ENCODE measurements at places on chromosomes 3 and 15. TPM values are rescaled to one million over a fixed set of nuclear protein-coding genes. Genes with fewer than 3 reads are reported as not detected.

DNA sequence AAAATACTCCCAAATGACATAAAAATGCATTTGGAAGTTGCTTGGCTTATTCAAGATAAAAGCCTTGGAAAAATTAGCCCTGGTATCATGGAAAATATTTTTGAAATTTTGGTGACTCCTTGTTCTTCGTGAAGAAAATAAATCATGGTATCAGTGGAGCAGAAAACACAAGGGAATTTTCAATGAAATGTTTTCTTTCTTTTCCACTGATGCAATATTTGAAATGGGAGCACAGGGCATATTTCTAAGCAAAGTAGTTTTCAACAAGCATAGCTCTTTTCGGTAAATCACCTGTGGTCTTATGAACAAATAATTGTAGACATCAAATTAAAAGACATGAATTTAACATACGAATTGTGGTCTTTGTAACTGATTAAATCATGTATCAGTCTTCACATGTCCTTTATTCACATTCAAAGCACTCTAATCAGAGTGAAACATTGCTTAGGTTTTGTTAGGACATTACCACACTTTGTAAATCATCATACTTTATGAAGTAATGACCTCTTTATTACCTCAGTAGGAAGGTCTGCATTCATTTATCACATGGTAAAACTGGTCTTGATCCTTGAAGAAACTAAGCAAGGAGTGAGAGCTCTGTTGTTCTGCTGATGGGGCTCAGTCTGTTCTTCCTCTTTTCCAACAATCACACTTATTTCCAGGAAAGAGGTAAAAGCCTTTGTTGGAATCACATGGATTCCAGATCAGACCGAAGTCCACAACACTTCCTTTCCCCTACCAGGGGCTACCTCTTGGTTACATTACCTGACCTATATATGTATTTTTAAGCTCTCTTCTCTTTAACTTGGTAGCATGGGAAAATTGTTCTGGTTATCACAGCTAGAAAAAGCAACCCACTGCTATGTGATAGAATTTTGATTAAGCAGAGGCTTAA lies 413.5 kb upstream of the THBS1 start:
- DNase-seq, result no peak

Gene XPC
- 33.4 TPM for total RNA-seq

DNA sequence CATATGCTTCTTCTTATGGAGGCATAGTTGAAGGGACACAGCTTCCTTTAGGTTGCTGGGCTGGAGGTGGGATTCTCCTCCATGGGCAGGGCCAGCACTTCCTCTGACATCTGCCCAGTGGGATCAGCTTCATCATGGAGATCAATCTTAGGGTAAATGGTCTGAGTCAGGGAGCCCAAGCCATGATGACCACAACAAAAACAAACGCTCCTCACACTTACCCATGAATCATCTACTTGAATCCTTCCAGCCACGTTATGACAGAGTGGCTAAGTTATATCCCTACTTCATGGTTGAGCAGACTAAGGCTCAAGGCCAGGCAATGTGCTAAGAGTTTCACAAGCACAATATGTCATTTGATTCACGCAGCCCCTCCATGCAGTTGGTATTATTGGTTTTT lies 87.2 kb upstream of the NMNAT3 start:
- no peak for DNase-seq

GRCh38 chr3:31232055-31233025 lies 300.4 kb upstream of the STT3B start:
- no peak for DNase-seq

GRCh38 chr15:28955160-28955992 lies 69.6 kb downstream of the APBA2 start:
- DNase-seq, result peak; percentile 41

DNA sequence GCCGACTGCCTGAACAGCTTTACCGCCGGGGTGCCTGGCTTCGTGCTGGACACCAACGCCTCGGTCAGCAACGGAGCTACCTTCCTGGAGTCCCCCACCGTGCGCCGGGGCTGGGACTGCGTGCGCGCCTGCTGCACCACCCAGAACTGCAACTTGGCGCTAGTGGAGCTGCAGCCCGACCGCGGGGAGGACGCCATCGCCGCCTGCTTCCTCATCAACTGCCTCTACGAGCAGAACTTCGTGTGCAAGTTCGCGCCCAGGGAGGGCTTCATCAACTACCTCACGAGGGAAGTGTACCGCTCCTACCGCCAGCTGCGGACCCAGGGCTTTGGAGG lies 815 bp downstream of the SPINT1 start:
- DNase-seq, result peak; percentile 59

Gene GOLGA8Q
- not detected for total RNA-seq

- DNase-seq, result no peak
Observed at GRCh38 chr3:72169561-72170472, 384.9 kb upstream of the PROK2 start.

DNA sequence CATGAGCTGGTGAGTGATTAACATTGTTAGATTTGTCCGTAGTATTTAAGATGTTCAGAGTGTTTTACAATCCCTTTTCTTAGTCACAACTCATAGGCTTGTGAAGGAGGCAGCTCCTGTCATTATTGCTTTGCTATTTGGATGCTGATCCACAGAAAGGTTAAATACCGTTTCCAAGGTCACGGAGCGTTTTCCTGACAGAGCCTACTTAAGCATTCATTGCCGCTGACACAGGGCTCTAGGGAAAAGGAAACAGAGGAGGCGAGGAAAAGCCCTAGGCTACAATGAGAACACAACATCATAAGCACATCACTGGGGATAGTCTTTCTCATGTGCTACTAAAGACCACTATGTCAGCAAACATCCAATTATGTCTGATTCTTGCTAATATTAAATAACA lies 38.5 kb upstream of the CPB1 start:
- no peak for DNase-seq

DNA sequence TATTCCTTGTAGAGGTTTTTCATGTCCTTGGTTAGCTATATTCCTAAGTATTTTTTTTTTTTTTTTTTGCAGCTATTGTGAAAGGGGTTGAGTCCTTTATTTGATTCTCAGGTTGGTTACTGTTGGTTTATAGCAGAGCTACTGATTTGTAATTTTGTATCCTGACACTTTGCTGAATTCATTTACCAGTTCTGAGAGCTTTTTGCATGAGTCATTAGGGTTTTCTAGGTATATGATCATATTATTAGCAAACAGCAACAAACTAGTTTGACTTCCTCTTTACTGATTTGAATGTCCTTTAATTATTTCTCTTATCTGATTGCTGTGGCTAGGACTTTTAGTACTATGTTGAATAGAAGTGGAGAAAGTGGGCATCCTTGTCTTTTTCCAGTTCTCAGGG lies 737.4 kb downstream of the ZNF385D start:
- DNase-seq, result no peak

DNA sequence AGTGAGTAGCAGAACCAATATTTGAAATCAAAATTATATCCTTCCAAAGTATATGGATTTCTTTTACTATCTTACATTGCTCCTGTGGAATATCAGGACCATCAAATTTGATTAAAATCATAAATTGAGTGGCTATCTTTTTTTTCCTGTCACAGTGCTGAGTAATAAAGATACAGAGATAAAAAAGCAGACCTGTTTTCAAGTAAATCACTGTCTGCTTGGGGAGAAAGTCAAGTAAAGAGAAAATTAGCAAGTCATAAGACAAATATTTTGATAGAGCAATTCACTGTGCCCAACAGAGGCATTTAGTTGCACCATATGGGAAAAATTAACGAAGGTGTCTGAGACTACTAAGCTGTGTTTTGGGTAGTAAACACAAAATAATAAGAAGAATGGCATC lies 933.7 kb downstream of the NTRK3 start:
- no peak for DNase-seq

Gene SCAPER
- 15.0 TPM for total RNA-seq

Gene SUCNR1
- not detected for total RNA-seq

Gene CYP1A2
- not detected for total RNA-seq

DNA sequence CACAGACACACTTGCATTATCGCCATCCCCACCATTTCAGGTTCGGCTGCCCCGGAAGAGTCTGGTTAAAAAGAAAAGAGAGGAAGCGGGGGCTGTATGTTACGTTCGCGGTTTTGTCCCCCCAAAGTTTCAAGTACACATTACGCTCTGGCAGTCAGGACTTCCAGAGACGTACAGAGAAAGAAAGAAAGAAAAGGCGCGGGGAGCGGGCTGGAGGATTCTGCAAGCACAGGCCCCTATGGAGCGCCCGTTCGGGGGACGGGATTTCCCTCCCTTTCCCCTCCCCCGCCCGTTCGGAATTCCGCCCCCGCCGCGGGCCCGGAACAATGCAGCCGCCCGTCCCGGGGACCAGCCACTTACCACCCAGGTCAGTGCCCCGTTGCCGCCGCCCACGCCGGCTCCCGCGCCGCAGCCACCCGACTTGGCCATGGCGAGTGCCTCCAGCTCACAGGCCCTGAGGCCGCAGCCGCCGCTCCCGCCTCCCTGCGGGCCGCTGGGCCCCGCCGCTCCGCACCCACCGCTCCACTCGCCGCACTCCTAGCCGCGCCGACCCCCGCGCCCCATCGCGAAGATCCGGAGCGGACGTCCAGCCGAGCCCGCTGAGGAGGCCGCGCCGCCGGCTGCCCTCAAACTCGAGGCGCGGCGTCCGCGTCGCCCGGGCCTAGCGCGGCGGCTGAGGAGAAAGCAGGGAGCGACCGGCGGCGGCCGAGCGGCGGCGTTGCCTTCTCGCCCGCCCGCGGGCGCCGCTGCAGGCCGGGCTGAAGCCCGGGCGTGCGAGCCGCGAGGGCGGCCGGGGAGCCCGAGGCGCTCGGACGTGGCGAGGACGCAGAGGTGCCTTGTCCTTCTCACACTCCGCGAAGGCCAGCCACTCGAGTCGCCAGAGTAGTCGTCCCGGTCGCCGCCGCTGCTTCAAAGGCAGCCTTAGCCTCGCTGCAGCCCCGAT lies 567 bp downstream of the TOP2B start:
- peak; percentile 81 for DNase-seq

- DNase-seq, result no peak
Observed at GRCh38 chr15:40511093-40511471, 40.3 kb downstream of the CHST14 start.

GRCh38 chr15:49881433-49881832 lies 237.6 kb downstream of the ATP8B4 start:
- no peak for DNase-seq

Gene SLC28A1
- total RNA-seq, result not detected

Gene SNURF
- total RNA-seq, result 21.1 TPM

DNA sequence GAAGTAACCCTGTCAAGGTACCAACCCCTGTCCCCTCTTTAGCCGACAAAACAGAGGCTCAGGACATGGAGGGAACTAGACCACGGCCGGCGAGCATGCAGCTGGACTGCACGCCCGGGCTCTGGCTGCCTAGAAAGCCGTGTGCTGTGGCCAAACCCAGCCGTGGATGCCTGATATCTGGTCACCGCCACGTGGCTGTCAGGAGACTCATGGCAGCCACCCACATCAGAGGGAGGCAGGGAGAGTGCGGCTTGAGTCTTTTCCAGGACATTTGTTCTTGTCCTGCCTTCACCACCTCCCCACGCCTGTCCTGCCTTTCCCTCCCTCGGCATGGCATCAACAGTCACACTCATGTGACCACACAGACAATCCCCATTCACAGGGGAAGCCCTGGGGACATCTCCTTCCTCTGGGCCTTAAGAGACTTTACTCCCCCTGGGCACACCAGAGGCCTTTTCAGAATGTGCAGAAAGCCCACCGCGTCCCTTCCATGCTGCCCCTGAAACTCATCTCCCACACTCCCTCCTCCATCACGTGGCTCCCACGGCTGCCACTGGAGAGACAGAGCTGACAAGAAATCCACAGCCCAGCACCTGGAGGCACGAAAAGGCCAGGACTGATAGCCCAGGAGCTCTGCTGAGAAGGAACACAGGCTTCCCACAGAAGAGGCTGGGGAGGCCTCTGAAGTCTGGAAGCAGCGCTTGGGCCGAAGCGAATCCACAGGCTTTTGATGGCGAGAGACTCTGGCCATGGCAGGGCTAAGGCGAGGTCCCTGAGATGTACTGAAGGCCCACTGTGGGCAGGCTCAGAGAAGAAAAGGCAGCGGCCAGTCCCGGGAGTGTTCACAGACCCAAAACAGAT lies 71.2 kb upstream of the IQSEC1 start:
- DNase-seq, result no peak

Gene SELENOT
- total RNA-seq, result 133 TPM

- no peak for DNase-seq
Observed at GRCh38 chr3:184171562-184171961, 3.1 kb upstream of the AP2M1 start.

- DNase-seq, result no peak
Observed at GRCh38 chr3:132290833-132291232, 26.4 kb upstream of the ACP3 start.

DNA sequence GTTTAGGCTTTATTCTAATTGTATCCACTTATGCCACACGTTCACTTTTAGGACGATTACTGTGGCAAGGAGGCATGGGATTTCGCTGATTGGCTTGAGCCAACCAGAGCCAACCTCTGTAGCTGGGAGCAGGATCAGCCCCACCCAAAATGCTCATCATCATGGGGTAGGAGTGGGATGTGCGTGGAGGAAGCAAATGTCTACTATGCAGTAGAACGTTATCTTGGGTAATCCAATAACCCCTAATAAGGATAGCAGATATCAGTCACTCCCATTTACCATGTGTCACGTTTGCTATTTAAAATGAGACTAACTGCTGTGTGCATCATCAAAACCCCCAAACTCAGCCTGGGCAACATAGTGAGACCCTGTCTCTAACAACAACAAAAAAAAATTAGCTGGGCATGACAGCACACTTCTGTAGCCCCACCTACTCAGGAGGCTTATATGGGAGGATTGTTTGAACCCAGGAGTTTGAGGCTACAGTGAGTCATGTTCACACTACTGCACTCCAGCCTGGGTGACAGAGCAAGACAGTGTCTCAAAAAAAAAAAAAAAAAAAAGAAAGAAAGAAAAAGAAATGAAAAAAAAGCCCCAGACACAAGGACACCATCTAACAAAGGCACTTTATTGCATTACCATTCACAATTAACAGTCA lies 17.8 kb upstream of the ITGB5 start:
- DNase-seq, result no peak

DNA sequence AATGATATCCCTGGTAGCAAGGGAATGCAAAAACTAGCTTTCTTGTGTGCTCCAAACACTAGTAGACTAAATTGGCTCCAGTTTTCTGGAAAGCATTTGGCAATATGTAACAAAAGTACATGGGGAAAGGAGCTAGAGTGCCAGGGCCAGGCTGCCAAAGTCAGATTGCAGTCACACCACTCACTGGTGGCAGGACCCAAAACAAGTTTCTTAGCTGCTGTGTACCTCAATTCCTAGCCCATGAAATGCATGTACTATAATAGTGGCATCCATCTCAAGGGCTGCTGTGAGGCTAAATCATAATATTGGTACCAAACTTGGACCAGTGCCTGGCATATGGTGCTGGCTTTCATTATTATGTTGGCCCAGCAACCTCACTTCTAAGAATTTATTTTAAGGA lies 49.3 kb downstream of the CLDN18 start:
- DNase-seq, result no peak

- peak; percentile 62 for DNase-seq
Observed at GRCh38 chr15:60179786-60180391, 175.8 kb downstream of the FOXB1 start.

Gene PPARG
- total RNA-seq, result 0.50 TPM

- DNase-seq, result peak; percentile 97
Observed at GRCh38 chr15:51681303-51681963, at the start of gene SCG3. TSS of gene SCG3 (plus strand) at chr15:51681503. CDS start at chr15:51681756, 253 bp downstream.

GRCh38 chr15:62439543-62440016 lies 274.5 kb upstream of the C2CD4B start:
- DNase-seq, result no peak

Gene TRIM42
- not detected for total RNA-seq

- DNase-seq, result no peak
Observed at GRCh38 chr3:123333401-123333800, 115.5 kb downstream of the ADCY5 start.
